Thoracic aorta (tissue), 2 donors: ENCODE measurements at places on chromosomes 11 and 22.

DNA sequence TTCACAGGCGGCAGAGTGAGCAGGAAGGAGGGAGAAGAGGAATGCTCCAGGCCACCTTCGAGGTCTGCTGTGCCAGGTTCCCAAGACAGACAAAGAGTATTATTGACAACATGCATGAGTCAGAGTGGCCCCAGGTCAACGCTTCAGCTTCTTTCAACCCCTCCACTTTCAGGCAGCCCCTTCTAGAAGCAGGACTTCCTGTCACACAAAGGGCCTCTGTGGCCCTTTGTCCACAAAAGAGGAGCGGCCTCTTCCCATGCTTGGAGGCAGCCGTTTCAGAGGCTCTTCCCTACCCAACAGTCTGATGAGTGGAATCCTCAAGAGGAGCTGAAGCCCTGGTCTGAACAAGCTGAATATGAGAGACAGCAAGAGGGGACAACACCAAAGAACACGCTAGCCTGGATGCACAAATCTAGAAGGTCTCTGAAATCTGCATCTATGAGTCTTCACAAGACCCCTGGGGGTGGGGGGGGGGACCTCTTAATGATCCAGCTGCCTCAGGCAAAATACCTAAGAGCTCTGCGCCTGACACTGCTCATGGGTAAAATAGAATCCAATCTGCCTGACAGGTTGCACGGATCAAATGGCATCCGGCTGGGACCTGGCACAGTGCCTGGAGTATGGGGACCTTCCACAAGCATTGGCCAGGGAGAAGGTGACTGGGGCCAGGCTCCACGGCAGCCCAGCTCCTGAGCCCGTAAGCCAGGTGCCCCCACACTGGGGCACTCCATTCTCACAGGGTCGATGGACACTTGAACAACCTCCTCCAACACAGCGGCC, 67.5 kb downstream of the PACSIN2 start:
- no peak for DNase-seq

- no peak for DNase-seq
Observed at GRCh38 chr11:35917676-35918075, 26.2 kb upstream of the LDLRAD3 start.

- no peak for DNase-seq
Observed at GRCh38 chr11:46918788-46919513, 601 bp upstream of the LRP4 start.

- no peak for DNase-seq
Observed at GRCh38 chr11:46832511-46833214, 13.4 kb downstream of the CKAP5 start.

GRCh38 chr22:40405178-40406062, 35.0 kb downstream of the SGSM3 start:
- no peak for DNase-seq

DNA sequence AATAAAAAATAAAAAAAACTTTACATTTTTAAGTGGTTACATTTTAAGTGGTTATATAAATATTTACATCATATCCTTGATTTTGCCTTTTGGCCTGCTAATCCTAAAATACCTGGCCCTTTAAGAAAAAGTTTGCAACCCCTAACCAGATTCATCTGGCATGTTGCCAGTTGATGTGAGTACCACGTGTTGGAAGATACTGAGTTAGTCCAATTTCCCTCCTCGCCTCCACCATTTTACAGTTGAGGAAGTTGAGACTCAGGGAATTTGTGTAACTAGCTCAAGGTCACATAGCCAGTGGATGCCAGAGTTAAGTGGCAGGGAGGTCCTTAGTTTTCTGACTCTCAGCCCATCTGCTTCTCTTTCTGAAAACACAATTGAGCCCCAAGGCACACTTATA, 5.1 kb downstream of the ELF5 start:
- DNase-seq: no peak

DNA sequence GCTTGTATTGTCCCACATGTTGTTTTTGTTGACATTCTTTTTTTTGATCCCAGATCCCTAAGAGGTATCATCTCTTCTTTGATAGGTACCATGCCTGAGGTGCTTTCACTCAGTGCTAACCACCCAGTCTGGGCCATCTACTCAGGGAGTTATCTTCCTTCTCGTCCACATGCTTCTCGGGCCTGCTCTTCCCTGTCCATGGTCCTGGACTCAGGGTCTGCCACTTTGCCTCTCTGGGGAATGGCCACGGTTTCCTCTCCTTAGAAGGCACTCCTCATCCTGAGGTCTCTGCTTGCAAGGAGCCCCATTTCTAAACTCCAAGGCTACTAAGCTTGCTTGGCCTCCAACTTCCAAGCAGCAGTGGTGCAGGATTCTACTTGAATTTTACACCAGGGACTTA, 227.0 kb upstream of the NCAM1 start:
- DNase-seq: no peak

DNA sequence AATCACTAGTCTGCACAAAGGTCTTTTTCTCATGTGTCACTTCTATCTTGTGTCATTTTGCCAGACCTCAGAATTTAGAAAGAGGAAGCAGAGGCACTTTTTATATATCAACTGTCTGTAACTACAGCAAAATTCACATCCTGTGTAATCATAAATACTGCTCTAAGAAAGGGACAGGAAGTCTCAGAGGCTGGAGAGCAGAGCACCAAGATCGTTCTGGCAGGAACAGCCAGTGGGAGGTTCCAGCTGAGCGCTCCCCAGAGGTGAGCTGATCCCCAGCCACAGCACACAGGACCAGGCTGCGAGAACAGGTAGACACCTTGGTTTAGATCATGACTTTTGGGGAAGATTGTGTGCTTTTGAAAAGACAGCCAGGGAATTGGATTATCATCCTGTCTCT, at the start of gene MS4A7:
Gene MS4A7, plus strand, starts transcription at position 179 of the 400 bp plus-strand sequence. CDS start 4,610 bp downstream, outside the sequence.
- DNase-seq: no peak

DNA sequence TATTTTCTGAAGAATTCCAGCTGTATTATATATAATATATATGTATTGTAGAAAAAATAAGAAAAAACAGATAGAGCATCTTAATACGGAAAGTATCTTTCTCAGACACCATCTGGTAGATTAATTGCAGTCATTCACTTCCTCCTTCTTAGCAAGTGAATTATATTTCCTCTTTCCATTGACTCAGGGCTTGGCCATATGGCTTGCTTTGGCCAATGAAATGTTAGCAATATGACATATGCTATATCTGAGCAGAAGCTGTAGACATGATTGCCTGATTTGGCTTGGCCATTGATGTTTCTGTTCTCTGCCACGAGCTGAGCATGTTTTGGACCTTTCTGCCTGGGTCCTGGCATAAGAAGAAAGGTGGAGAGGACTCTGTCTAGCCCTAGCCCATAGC, 34.4 kb upstream of the ZBED5 start:
- no peak for DNase-seq

- no peak for DNase-seq
Observed at GRCh38 chr11:61526956-61527731, 18.6 kb downstream of the LRRC10B start.

- DNase-seq: no peak
Observed at GRCh38 chr11:72573072-72573854, 101.0 kb downstream of the PDE2A start.

- no peak for DNase-seq
Observed at GRCh38 chr11:72867970-72868369, 53.8 kb downstream of the ATG16L2 start.

DNA sequence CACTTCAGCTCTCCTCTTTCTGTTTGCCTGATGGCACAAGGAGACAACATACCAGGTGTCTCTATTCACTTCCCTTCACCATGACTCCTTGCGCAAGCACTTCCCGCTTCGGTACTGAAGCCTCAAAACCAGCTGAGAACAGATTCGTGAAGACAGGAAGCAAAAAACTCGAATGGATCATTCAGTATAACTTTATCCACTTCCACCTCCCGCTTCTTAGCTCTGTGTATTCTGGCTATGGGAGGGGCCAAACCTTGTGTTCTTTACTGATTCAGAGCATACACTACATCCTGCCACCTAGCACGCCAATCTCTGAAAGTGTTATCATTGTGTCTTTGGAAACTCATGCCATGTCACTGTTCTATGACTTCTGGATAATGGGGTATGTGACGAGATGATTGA, 62.2 kb upstream of the ADA2 start:
- no peak for DNase-seq

DNA sequence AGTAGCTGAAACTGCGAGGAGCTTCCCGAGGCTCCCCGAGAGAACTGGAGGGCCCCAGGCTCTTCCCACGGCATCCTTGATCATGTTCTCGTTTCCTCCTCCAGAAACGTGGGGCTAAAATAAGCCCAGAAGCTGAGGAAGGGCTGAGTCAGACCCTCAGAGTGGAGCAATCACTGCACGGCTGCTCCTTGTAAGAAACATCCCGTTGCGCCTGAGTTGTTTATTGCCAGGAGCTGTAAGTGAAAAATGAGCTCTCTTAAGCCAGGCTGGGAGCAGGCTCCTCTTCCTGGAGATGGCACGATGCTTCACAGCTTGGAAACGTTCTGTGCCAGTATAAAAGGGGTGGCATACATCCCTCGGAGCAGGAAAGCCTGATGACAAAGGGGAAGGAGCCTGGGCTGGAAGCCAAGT, 47.3 kb upstream of the SYN3 start:
- DNase-seq: no peak

GRCh38 chr11:124837491-124837856, 27.8 kb upstream of the ROBO3 start:
- no peak for DNase-seq

DNA sequence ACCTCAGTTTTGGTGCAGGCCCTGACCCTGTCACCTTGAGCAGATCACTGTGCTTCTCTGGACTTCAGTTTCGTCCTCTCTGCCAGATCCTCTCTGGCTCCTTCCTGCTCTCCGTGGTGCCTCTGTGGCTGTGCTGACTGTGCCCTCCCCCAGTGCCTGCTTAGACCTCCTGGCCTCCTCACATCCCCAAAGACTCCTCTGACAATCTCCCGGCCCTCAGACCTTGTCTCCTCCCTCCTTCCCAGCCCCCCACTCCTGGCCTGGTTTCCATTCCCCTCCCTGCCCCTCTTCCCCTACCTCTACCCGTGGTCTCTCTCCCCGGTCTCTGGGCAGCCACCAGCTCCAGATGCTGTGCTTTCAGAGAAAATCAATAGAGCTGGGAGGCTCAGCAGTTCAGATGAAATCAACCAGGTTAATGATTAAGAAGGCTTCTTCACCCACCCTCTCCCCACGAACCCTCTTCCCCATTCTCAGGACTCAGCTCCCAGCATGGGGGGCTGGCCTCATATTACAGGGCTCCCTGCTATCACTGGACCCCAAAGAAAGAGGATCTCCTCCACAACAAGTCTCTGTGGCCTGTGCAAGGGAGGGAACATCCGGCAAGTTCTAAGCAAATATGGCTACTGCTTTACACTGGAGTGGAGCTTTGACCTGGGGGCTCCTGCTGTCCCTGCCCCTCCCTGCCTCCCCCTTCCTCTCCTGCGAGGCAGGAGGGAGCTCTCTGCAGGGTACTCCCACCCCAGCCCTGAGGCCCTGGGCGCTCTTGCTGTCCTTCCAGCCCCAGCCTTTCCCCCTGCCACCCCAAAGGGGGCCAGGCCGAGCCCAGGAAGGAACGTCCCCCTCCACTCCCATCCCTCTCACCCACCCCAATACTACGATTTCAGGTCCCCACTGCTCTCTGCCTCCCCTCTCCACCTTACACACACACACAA, 8.5 kb downstream of the BACE1-AS start:
- DNase-seq: no peak

DNA sequence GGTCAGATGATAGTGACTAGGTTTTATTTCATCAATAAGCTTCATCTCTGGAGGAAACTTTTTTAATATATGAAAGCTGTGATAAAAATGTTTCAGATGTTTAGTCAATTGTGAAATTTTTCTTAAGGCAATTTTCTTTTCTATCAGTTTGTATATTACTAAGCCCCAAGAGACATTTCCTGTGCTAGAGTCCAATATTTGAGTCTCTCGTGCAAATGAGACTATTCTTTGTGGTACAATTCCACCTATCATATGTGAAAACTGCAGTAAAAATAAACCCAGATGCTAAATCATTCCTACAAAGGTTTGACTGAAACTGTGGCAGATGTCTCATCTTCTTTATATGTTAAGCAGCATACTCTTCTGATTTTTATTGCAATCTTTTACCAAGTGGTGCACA, 28.0 kb downstream of the CTR9 start:
- DNase-seq: no peak
